Activated CD8-positive, alpha-beta T cell treated with anti-CD3 and anti-CD28 coated beads for 36 hours (primary cell): ENCODE measurements at places on chromosomes 3 and 15. TPM values are rescaled to one million over a fixed set of nuclear protein-coding genes. Genes with fewer than 3 reads are reported as not detected.

TRIM71 gene
- total RNA-seq = 0.18 TPM

TMCO5A gene
- total RNA-seq = not detected

CLSTN2 gene
- not detected for total RNA-seq

- no peak overlapping the region for H3K27ac ChIP-seq
- no peak for DNase-seq
- H3K4me1 ChIP-seq = no peaks in the 10 kb centered on the region
- no peak overlapping the region for H3K4me3 ChIP-seq
These were observed 27.0 kb upstream of the TNFAIP8L3 start for GRCh38 chr15:51121631-51122225.

GRCh38 chr15:31974154-31974794, 56.0 kb upstream of the CHRNA7 start:
- DNase-seq = no peak
- peaks cover 6% of the 10 kb centered on the region for H3K4me1 ChIP-seq
- H3K27ac ChIP-seq = no peak overlapping the region
- H3K36me3 ChIP-seq = no peaks in the 10 kb centered on the region
- H3K4me3 ChIP-seq = no peak overlapping the region
- peaks cover 22% of the 10 kb centered on the region for H3K27me3 ChIP-seq

DNA sequence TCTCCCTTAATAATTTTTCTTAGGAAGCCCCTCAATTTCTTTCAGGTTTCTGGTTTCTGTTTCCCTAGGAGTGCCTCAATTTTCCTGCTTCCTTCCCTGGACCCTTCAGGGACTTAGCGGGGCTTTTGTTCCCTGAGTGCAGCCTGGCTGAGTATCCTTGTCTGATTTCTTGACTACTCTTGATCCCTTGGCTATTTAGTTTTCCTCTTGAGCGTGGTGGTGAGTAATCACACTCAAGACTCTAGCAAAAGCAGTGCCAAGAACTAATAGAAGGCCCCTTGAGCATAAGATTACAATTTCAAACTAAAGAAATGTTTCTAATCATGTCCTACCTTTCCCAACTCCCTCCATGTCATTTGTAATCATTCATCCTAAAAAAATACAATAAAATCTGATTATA, 94.3 kb upstream of the C3orf80 start:
- no peak for DNase-seq
- no peak overlapping the region for H3K4me3 ChIP-seq
- peaks cover 6% of the 10 kb centered on the region for H3K27me3 ChIP-seq
- no peaks in the 10 kb centered on the region for H3K36me3 ChIP-seq
- no peaks in the 10 kb centered on the region for H3K4me1 ChIP-seq

DNA sequence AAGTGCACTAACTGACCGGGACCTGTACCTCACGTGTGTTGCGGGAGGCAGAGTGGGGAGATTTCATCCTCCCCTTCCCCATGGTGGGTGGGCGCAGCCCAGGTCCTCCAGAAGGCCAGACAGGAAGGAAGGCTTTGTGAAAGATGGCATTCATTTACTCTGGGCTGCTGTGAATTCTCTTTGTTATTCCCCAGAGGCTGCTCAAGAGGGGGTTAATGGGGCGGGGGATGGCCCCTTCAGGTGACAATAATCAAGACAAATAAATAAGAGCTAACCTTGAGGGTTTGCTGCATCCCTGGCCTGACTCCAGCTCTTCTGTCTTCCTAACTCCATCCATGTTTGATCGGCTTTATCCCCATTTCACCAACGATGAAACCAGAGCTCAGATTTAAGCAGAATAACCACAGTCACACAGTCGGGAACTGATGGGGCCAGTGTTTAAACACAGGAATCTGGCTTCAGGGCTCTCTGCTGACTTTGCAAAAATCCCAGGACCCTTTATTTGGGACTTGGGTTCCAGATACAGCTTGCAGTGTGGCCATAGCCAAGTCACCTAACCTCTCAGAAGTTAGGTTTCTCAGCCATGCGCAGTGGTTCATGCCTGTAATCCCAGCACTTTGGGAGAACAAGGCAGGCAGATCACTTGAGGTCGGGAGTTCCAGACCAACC, 16.5 kb downstream of the PIF1 start:
- H3K27me3 ChIP-seq = no peaks in the 10 kb centered on the region
- no peaks in the 10 kb centered on the region for H3K4me1 ChIP-seq
- H3K27ac ChIP-seq = no peak overlapping the region
- no peak overlapping the region for H3K4me3 ChIP-seq
- no peak for DNase-seq

DNA sequence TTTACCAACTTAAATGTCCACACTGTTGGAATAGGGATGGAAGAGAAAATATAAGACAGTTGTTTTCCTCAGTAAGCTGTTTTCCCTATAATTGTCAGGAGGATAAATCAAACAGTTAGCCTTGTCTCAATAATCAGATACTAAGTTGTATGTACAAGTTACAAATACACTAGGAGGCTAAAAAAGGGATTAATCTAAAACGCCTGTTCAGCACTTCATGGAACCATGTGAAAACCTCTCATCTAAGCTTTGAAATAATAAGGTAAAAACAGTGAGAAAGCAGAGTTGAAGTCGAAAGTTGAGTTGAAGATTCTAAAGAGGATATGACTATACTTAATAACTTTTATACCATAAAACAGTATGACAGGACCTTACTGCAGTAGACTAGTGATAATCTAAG, 62.0 kb downstream of the CALML4 start:
- peaks cover 17% of the 10 kb centered on the region for H3K36me3 ChIP-seq
- peaks cover 15% of the 10 kb centered on the region for H3K4me1 ChIP-seq
- H3K4me3 ChIP-seq = no peak overlapping the region
- H3K27me3 ChIP-seq = no peaks in the 10 kb centered on the region
- no peak overlapping the region for H3K27ac ChIP-seq
- DNase-seq = no peak

DNA sequence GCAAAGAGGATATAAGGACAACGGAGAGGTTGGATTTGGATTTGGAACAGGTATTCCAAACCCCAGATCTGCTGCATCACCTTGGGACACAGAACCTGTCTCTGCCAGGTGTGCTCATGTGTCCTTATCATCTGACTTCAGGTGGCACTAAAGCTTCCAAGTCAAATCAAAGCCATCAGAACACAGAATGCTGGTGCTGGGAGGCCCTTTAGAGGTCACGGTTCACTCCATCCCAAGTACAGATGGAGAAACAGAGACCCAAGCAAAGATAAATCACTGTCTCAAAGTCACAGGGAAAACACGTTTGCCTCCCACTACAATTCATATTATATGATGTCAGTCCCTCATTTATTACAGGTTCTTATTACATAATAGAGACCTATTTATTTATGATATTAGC, 72.8 kb downstream of the HES1 start:
- H3K4me3 ChIP-seq = no peak overlapping the region
- H3K36me3 ChIP-seq = no peaks in the 10 kb centered on the region
- no peak for DNase-seq
- H3K27ac ChIP-seq = no peak overlapping the region

DNA sequence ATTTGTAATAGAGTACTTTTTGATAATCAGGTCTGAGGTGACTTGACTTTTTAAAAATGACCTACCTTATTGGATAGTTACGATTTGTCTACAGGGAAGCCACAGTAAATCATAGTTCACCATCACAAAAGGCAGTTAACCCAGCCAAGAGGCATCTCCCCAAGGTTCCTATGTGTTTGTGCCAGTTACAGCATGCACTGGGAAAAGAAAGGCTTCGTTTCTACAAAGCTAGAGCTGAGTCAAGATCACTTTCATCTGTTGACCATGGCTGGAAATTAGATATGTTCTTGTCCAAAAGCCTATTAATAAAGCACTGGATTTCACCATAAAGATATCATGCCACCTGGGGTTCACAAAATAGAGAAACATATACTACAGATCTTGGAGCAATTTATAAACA, 139.9 kb downstream of the GREM1 start:
- no peak overlapping the region for H3K27ac ChIP-seq
- H3K27me3 ChIP-seq = no peaks in the 10 kb centered on the region
- H3K4me1 ChIP-seq = no peaks in the 10 kb centered on the region
- no peak for DNase-seq
- no peaks in the 10 kb centered on the region for H3K36me3 ChIP-seq

- peaks cover 11% of the 10 kb centered on the region for H3K27me3 ChIP-seq
- H3K27ac ChIP-seq = peak overlapping the region; percentile 84
These were observed 762 bp downstream of the CTNNB1 start for GRCh38 chr3:41199866-41200668.
